ENCODE measurements at places on chromosomes 7 and 10.

GRCh38 chr10:93654201-93654600 lies 41.9 kb downstream of the PDE6C start:
- no peak for DNase-seq

GRCh38 chr10:84008878-84009277 lies 130.4 kb upstream of the GHITM start:
- no peak for DNase-seq

DNA sequence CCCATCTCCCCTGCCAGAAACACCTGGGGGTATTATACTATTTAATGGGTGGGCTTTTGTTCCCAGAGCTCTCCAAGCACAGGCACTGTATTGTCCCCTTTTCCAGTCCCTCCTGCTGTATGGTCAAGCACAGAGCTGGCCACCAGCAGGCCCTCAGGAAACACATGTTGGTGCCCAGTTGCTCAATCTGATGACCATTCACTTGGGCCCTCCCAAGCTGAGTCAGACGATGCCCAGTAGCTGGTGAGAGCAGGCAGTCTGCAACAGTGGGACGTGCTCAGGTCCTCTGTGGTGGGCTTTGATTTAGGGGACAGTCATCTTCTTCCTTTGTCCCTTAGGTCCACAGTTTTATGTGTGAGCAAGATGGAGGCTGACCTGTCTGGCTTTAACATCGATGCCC lies 11.8 kb downstream of the SFXN2 start:
- DNase-seq, result no peak

DNA sequence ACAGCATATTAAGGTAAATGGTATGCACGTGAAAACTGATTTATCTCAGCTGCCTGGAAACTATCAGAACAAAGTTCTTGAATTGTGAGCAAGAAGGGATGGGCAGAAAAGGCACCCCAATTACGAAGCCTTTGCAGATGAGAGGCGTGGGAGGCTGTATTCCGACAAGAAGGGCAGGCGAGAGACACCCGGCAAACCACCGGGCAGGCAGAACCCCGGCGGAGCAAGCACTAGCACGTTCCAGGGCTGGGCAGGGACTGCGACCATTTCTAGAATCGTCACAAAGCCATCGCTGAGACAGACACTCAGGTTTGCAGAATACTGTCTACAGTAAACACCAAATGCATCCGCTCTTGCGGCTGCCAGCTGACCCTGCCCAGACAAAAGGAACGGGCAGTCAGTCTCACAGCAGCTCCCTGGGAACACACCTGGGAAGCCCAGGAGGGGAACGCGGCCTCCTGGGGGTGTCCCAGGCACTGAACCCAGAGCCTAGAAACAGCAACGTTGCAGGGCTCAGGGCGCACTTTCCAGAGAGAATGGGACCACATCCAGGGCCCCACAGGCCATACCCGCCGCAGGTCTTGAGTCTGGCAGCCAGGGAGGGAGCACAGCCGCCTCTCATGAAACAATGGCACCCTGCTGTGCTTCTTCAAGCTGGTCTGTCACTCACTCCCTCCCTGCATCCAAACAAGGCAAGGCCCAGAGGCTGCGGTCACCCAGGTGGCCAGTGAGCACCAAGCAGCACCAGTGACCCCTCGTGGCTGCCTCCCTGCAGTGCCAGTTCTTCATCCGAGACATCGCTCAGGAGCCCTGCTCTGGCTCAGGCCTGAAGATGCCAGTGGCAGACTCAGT lies 261.9 kb downstream of the PTPRN2 start:
- DNase-seq, result no peak

- no peak for DNase-seq
Observed at GRCh38 chr10:98808282-98808892, 361.7 kb upstream of the HPS1 start.

DNA sequence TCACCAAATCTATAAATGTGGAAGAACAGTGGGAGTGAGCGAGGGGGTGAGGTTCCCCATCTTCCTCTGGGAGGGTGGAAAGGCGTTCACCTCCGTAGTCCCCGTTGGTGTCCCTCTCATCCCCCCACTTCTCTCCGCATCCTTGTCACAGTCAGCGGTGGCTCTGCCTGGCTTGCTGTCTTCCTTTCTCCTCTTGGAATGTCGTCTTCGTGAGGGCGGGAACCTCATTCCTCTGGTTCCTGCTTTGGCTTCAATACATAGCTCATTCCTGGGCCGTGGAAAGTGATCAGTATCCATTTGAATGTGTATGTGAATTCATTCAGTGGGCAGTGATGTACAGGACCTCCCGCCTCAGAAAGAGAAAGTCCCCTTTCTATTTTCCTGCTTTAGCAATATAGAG lies 289.4 kb downstream of the CAMK1D start:
- DNase-seq, result no peak

GRCh38 chr7:78081888-78082287 lies 283.3 kb downstream of the PHTF2 start:
- DNase-seq, result no peak

- DNase-seq, result no peak
Observed at GRCh38 chr10:22252801-22253579, 35.2 kb upstream of the EBLN1 start.

DNA sequence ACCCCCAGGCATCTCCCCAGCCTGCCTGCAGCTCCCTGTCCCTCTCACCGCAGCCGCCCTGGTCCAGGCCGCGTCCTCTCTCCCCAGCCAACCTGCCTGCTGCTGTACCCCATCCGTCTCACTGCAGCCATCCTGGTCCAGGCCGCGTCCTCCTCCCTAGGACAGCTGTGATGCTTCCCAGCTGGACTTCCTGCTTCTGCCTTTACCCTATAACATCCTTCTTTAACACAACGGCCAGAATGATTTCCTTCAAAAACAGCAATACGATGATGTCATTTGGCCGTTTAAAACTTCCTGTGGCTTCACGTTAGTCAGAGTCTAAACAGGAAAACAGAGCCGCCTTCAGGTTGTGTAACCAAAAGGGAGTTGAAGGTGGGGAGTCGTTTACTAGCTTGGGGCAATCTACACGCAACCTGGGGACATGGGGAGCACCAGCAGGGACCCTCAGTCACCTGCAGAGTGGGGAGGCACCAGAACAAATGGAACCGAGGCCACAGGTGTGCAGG lies 32.2 kb upstream of the ZFAND2A start:
- no peak for DNase-seq

DNA sequence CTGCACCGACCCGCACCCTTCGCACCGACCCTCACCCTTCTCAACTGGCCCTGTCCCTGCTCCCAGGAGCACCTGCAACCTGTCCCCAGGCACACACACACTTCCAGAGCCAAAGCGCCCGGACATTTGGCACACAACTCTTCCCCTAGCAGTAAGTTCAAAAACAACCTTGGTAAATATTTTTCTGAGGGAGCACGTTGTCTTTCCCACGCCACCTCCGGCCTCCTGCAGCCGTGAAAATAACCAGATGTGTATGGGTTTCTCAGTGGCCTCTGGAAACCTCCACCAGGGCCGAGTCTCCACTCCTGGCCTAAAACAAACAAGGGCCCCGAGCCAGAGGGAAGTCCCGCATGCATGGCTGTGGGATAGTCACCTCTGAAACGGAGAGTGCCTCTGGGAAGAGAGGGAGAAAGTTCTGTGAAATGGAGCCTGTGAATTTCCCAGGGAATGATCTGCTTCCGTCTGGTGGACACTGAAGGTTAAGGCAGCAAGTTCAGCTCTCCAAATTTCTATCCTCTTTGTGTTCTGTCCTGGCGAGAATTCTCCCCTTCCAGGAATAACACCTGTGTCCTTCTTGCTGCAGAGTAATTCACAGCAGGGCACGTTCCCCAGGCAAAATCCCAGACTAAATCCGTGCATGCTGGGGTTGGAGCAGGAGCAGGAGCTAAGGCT lies 15.8 kb downstream of the PODXL start:
- DNase-seq, result no peak

DNA sequence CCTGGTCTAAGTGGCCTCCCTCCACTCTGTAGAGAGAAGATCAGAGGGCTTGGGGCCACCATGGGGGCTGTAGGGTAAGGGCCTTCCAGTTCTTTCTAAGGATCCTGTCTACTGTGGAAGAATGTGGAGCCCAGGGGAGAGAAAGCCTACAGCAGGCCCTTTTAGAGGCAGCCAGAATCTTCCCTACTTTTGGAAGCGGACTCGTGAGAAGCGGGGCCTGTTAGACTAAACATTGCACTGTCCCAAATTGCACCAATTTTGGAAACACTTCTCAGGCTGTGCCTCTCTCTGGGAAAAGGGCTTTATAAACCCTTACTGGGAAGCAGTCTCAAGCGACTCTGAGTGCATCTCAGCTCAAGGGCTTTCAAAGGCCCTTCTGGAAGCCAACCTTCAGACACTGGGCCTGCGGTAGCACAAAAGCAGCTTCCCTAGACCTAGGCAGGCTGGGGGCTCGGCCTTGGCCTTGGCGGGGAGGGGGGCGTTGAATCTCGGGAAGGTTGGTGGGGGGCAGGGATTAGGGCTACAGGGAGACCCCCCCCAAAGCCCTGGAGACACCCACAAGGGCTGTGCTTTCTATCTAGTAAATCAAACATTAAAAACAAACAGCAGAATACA lies 298.1 kb downstream of the GFRA1 start:
- DNase-seq, result no peak

GRCh38 chr10:102775201-102775934 lies 31.6 kb downstream of the WBP1L start:
- no peak for DNase-seq

DNA sequence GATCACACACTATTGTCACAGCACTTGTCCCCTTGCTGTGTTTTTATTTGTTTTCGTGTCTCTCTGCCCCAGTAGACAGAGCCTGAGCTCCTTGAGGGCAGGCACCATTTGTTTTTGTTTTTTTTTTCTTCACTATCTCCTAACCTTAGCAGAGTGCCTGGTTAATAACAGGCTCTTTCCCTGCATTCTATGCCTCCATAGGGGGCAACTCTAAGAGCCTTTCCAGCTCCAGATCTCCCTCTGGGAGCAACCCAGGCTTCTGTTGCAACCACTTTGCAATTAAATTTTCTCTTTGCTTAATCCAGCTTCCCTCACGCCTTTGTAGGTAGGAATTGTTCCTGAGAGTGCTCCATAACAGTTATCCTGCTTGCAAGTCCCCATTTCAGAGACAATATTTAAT lies 148.4 kb downstream of the PLXDC2 start:
- DNase-seq, result no peak

DNA sequence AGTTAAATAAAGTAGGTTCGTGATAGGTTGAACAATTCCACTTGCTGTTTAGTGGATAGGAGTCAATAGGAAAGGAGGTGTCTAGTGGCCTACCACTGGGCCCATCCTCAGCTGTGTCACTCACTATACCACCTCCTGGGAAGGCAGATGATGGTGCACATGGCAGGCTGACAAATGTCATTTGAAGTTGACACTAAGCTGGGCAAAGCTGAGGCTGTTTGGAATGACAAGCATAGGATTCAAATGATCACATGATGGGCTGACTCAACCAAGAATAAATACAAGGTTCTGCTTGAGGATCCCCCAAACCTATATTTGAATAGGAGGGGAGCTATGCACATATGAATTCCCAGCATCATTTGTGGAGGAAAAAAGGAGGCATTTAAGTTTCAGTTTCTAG lies 489.8 kb downstream of the RPS24 start:
- DNase-seq, result no peak

DNA sequence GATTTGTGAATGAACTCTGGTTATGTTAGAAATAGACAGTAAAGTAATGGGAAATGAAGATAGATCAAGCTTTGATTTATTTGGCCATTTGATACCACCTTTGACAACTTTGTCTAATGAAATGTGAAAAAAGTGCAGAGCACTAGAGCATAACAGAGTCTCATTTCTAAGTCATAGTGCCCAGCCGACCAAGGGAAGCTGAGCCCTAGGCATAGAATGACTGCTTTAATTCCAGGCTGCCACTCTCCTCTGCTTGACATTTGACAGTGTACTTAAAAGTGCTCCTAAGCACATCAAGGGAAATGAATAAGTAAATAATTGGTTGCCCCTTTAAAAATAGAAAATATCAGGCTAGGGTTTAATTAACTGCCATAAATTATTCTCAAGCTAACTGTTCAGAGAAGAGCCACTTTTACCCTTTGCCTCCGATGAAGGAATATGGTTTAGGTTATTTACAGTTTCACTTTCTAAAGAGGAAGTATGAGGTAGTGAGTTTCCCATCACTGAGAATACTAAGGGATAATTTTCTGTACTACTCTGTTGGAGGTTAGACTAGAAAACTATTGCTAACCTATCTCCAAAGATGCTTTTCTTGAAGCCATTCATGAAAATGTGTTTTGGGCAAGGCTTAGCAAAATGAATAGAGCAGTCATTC lies 591.6 kb downstream of the REEP3 start:
- no peak for DNase-seq

DNA sequence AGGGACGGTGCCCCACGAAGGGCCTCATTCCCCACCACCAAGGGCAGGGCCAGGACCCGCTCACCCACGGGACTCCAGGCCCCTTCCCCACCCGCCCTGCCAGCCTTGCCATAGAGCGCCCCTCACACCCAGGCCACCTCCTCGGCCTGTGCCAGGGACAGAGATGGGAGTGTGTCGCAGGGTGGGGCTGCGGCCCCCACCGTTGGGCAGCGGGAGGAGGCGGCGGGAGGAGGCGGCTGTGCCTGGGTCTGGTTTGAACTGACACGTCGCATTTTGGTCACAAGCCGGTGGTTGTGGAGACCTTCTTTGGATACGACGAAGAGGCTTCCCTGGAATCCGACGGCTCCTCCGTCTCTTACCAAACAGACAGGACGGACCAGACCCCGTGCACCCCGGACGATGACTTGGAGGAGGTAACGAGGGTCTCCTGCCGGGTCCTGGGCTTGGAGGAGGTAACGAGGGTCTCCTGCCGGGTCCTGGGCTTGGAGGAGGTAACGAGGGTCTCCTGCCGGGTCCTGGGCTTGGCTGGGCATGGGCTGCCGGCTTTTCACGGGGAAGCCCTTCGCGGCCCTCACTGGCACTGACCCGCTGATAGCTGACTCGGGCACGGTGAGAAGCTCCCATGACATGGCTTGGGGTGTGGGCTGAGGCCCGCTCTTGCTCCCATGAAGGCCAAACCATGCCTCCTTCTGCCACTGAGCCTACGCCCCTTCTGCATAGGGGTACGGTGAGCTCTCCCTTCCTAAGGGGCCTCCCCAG lies 46.4 kb upstream of the DPYSL4 start:
- no peak for DNase-seq

DNA sequence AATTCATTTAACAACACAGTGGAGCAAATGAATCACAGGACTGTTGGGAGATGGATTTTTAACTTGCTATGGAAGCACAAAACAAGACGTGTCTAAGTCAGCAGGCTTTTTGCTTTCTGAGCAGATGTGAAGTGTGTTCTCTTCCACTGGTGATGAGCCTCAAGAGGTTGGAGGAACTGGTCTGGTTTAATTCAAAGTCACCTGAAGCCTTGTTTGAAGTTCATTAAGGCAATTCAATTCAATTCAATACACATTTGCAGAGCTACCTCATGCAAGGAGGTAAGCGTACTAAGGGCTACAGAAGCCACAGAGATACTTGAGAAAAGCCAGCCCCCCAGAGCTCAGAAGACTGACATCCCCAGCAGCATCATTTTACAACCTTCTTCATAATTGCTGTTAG lies 68.4 kb upstream of the PALS2 start:
- DNase-seq, result no peak

DNA sequence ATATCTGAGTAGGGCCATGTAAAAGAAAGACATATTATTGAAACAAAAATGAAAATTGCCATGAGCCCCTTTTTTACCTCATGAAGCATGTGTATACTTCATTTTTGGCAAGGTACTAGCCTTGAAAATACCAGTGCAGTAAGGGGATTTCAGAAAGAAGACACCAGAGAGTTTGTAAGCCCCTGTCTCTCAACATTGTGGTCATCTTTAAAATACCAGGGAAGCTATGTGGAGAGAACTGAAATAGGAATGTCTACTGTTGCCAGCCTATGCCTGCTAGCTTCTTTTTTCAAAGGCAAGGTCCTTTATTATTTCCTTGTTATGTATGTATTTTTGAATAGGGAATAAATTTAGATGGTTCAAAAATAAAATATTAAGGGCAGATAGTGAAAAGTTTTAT lies 57.8 kb downstream of the CASD1 start:
- DNase-seq, result no peak

Data from activated naive CD8-positive, alpha-beta T cell treated with anti-CD3 and anti-CD28 coated beads, Interleukin-2, amount 50 U/mL, for 16 hours (primary cell).